GM20000 (cell line): ENCODE measurements at places on chromosomes 12 and 14.
A peak's percentile ranks its signal among the peaks of the same experiment; 100 is the strongest.

DNA sequence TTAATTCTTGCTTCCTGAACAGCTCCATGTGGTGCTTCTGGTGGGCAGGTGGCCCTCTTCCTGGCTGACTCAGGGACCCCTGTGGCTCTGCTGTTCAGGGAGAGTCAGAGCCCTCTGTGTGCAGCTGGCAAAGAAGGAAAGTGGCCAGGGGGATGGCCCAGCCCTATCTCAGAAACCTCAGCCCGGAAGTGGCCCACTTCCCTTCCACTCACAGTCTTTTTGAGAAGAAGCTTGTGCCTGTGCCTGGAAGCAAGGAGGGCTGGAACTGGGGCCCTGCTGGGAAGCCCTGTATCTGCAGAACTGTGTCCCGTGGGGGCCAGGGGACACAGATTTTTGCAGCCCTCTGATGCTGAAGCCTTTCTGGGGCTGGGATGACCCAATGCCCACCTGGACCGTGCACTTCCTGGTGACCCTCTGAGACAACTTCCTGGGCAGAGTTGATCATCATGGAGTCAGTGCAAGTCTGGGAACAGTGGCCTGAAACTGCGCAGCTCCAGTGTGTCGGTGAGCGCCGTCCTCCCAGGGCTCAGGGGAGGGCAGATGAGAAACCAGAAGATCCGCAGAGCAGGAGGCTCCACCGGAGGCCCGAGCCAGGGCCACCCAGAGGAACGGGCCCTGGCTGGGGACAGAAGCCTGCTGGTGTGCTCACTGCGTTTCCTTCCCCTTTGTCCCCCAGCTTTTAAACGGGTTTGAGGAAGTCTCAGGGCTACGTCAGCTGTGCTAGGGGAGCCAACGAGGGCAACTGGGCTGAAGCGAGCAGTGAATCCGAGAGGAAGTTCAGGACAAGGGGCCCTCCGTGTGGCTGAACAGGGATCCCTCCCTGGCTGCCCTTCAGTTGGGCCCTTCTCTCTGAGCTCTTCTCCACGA, 217.4 kb upstream of the RTL1 start:
- no peak for DNase-seq

DNA sequence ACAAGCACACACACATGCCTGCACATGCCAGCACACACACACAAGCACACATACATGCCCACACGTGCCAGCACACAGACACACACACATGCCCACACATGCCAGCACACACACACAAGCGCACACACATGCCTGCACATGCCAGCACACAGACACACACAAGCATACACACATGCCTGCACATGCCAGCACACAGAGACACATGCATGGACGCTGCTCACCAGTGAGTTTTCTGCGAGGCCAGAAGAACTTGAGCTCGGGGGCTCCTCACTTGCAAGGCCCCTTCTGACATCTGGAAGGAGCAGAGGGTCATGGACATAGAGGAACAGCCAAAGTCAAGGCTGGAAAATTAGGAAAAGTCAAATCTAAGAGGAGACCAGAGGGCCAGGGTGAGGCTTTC, 61.2 kb upstream of the BCL11B start:
- no peak for DNase-seq

DNA sequence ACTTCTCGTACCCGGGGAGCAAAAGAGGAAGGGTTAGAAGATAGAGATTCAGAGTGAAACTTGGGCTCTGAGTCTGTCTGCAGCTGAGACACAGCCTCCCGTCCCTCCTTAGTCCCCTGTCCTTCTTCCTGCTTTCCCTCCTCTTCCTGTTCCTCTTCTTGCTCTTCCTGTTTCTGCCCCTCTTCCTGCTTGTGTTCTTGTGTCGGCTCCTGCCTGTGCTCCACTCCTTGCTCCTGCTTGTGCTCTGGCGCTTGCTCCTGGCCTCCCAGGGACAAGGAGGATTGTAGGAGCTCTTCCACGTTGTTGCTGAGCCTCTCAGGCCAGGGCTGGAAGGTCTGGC, 3.0 kb downstream of the ACRBP start:
- no peak for DNase-seq

- peak; percentile 78 for DNase-seq
These were observed 8.5 kb downstream of the KLHL33 start for GRCh38 chr14:20427231-20428009.

DNA sequence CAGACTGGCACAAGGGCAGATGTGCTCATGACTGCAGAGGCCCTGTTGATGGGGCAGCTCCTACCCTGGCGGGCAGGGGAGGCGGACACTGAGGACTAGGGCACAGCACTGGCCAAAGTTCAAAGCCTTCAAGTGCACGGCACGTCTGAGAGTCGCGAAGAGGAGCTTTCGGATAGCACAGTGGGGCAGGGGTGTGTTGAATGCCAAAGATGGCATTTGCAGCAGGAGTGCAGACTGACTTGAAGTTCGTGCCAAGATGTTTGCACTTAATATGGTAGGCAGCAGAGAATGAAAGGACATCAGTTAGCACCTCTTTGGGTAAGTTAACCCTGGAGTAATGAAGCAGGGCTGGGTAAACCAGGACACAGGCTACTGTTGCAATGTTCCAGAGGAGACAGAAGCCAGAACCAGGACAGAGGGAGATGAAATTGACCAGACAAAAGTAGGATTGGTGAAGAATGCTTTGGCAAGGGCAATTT, 6.7 kb upstream of the EML1 start:
- DNase-seq, result no peak
